WTC11 (cell line): ENCODE measurements at places on chromosomes 12 and 14.

DNA sequence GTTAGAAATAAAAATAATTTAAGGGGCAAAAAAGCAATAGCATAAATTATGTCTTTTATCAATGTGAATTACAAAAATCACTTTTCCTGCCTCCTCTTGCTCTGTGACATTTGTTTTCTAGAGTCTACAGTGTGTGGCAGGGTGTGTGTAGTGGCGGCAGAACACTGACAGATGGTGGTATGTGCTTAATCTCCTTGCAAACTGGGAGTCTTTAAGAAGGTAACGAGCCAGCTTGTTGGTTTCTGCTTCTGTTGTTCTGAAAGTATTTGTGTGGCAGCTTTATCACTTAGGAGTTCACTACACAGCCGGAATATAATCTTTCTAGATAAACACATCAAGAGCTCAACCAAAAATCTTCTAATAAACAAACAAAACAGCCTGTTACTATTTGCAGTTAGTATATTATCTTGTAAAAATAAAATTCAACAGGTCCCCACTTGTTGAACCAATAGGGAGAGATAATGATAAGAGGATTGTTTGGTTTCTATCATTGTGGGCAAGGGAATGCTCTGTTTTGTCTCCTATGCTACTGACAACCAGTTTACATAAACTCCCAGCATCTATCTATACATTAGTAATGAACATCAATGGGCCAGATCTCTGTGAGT, 13.0 kb downstream of the CDKL1 start:
- DNase-seq, result no peak

DNA sequence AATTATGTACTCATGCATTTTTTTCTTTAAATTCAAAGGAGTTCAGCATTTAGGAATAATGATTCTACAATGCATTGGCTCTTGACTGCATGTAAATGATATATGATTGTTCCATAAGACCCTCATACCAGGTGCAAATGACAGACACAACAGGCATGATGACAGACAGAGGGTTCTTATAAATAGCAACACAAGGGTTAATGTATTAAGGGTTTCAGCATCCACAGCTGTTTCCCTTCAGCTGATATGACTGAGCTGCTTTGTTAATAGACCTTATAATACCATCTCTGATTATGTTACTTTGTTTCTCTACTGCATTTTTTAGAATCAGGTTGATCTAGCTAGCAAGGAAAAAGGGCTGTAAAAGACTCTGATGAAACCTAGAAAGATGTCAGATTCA, 90.8 kb upstream of the TMTC2 start:
- DNase-seq, result no peak

GRCh38 chr12:15899282-15899870, 11.8 kb upstream of the DERA start:
- no peak for DNase-seq

GRCh38 chr12:72368298-72368697, 96.1 kb downstream of the TRHDE start:
- no peak for DNase-seq

DNA sequence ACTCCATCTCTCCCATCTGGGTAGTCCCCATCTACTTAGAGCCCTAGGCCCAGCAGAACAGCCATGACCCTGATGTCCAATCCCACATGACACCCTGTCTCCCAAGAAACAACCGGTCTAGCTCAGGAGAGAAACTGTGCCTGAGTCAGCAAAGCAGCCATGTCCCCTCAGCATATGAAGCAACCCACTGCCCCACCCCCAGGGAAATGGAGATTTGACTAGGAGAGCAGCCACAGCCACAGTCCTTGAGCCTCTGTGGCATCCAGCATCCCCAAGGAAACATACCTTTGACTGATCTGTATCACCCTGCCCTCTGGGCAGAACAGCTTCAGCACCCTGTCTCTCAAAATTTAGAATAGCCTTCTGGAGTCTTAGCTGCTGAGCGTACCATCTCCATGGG, 641.9 kb upstream of the FBXO33 start:
- DNase-seq, result peak; percentile 10

- no peak for DNase-seq
Measured at GRCh38 chr12:85616201-85616600, 220.0 kb downstream of the RASSF9 start.

DNA sequence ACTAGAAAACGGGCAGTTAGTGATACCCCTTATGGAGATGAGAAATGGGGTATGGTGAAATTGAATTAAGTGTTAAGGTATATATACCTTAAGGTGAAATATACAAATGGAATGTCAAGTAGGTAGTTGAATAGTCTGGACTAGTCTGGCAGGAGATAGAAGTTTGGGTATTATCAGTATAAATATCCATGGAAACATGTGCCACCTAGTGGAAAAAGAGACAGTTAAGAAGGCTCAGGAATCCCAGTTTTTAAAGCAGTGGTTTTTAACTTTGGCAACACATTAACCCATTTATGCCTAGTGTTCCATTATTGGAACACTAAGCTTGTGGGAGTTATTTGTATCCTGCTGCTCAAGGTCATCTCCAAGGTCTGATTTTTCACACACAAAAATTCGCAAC, 38.6 kb upstream of the TPH2 start:
- no peak for DNase-seq

- DNase-seq, result no peak
Measured at GRCh38 chr12:16726879-16727278, 120.9 kb upstream of the LMO3 start.

- no peak for DNase-seq
Measured at GRCh38 chr12:29695026-29695425, 88.7 kb downstream of the TMTC1 start.

DNA sequence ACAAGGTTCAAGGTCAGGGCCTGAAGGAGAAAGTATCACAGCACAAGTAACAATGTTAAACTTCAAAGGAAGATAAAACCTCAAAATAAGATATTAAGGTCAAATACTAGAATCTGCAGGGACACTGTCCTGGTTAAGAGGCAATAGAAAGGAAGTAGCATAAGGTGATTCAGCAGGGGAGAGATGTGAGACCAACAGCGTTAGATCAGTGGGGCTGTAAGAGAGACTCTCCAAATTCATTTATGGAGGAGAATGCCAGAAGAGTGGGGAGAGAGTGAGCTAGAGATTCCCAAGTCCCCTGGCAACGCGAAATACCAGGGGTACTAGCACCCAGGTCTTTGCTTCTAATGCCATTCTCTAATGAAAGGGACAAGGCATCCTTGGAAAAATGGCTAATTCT, 610.9 kb downstream of the DIO2 start:
- DNase-seq, result no peak

DNA sequence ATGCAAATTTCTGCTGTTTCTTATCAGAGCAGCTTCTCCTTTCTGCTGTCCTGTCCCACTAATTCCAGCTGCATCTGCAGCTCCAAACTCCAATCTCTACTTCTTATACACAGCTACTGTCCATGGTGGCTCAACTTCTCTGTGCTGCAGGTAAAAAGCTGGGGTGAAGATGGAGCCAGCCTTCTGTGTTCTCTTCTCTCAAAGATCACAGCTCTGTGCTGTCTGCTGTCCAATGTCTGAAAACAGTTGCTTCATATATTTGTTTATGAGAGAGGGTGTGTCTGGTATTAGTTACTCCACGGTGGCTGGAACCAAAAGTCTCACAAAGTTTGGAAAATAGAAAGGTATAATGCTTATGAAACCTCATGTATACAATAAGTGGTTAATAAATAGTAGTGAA, 445.8 kb upstream of the TBX3 start:
- DNase-seq, result no peak

DNA sequence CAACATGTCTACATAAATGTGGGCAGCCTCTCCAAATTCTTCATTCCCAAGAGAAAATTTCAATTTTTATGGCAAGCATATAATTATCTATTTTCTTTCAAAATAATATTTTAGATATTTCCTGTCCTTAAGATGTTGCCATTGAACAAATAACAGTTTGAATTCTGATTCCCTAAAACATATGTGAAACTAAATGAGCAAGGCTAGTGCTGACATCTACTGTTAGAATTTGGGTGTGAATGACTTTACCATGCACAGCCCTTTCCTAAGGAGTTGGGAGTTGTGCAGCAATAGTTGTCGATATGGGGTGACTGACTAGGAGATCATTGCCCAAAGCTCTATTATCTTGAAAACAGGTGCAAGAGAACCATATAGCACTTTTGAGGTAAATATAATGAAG, 108.2 kb upstream of the SLC38A4 start:
- no peak for DNase-seq

GRCh38 chr14:84409435-84409834, 1120.5 kb upstream of the FLRT2 start:
- DNase-seq, result no peak

DNA sequence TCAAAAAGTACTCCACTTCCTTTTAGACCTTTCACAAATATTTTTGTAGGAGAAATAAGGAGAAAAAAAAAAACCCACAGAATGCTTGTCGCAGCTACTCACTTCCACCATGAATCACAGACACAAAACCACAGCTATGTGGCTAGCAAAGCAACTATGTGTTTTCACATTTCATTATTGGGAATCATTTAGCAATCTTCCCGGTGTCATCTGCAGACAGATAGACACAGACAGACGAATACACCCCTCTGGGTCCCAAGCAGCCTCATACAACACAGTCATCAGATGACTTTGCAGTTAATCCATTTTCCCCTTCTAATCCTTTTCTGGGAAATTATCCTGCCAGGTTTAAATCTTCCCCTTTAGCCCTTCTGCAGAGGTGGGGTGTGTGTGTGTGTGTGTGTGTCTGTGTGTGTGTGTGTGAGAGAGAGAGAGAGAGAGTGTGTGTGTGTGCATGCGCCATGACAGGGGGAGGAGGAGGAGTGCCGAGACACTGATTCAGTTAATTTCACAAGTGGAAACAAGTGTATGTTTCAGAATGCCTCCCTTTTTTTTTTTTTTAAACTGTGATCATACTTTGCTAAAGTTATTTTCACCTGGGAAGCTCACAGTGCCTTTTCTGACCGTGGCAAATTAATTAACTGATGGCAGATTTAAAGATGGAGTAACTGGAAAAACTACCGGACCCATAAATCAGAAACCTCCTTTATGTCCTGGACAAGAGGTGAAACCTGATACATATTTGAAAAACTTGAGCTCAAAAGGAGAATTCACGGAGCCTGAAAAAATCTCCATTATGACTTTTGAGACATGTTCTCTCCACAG, 39.9 kb downstream of the LTBP2 start:
- DNase-seq, result no peak

GRCh38 chr14:54681811-54682261, 114.9 kb downstream of the SAMD4A start:
- no peak for DNase-seq

DNA sequence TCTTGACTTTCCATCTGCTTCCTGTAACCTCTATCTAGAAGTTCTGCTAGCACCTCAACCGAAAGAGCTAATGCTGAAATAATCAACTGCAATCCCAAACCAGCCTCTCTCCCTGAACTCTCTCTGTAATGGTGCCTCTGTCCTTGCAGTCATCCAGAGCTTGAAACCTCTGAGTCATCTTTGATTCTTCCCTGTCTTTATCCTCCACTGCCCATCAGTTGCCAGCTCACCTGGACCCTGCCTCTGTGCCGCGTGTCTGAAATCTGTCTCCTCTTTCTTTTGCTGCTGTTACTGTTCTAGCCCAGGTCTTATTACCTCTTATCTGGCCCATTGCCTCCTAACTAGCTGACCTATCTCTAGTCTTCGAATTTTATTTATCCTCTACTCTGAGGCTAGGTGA, 15.5 kb downstream of the CLSTN3 start:
- no peak for DNase-seq

DNA sequence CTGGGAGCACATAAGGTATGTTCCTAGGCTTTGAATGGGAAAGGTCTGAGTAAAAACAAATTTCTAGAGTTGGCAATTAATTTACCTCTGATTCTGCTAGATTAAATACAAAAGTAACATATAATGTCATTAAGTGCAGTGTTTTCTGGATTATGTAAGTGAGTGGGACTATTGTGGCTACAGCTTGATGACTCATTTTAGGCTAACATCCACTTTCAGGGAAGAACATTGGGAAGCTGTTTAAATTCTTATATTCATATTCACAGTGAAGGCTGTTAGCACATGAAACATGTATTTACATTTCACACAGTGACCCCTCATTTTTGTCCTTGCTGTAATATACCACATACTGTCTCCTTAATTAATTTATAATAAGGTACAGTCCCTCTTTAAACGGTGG, 13.2 kb upstream of the BMAL2 start:
- no peak for DNase-seq

GRCh38 chr14:59333668-59334067, 131.5 kb downstream of the GPR135 start:
- no peak for DNase-seq

GRCh38 chr12:18165422-18165871, 75.5 kb upstream of the RERGL start:
- no peak for DNase-seq

DNA sequence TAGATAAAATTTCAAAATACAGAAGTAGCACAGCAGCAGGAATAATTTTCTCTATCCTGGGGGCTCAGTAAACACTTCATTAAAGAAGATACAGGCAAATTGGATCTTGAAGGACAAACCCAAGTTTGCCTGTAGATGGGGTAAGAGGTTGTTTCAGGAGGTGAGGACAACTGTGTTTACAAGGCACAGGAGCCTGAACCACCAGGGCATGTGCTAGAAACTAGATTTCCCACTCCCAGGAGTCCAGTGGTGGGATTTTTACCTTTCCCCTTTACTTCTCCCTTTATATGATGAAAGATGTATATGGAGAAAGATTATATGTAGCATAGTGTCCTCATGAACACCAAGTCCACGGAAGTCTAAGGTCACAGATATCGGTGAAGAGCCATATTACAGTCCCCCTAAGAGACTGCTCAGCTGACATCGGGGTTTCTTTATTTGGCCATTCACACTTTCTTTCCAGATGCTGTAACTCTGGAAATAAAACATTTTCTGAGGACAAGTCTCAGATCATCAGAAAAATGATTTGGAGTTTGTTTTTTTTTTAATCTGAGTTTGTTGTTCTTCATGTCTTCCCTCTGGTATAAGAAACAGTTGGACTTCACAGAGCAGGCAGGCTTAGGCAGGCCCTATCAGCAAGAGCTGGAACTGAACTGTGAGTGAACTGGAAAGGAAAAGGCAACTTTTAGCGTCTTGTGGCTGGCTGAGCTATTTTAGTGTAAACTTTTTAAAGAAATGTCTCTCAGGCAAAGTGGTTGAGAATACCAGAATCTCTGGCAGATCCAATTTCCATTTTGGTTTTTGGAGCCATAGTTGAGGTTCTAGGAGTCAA, 8.0 kb upstream of the EVL start:
- no peak for DNase-seq

DNA sequence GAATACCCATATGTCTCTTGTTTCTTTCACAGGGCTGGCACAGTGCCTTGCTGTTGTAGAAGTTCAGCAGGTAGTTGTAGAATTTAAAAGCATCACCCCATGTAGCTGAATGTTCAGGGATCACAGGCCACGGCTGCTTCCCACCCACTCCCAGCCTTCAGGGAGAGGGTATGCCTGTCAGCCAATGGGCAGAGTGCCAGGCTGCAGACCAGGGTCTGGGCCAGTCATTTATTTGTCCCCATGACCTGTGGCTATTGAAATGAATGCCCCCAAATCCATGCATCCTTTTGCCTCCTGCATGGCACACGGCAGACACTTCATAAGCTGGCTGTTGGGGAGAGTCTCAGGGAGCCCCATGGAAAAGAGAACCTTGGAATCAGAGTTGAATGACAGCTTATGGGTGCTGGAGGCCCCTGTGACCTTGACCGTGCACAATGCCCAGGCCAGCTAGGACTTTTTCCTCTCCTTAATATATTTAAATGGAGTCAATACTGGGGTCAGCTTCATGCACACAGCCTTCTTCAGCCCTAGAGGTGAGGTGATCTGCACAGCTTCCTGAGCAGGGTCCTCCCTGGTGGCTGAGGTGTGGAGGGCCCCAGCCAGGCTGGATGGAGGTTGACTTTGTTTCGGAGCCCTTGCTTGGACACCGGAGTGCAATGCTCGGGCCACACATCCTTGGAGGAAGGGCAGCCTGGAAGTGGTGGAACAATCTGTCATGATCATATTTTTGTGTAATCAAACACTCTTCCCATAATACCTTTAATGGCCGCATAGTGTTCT, 45.3 kb downstream of the PRMT8 start:
- no peak for DNase-seq
